ENCODE measurements at places on chromosomes 6 and 20.

DNA sequence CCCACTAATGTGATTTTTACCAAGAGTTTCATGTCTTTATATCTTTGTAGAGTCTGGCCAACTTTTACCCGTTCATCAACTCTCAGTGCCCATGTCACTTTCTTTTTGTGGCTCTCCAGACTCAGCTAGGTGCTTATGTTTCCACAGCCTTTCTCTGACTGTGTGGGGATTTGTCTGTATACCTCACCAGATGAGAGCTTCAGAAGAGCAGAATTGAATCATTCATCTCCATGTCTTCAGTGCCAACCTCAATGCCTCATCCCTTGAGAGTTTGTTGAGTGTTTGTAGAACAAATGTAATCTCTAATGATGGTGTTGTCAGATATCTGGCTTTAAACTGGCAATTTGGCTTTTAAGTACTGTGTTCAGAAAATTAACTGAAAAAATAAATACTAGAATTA, 16.8 kb upstream of the CCN2 start:
- DNase-seq, result no peak

GRCh38 chr6:90691823-90692222, 105.0 kb upstream of the MAP3K7 start:
- no peak for DNase-seq

DNA sequence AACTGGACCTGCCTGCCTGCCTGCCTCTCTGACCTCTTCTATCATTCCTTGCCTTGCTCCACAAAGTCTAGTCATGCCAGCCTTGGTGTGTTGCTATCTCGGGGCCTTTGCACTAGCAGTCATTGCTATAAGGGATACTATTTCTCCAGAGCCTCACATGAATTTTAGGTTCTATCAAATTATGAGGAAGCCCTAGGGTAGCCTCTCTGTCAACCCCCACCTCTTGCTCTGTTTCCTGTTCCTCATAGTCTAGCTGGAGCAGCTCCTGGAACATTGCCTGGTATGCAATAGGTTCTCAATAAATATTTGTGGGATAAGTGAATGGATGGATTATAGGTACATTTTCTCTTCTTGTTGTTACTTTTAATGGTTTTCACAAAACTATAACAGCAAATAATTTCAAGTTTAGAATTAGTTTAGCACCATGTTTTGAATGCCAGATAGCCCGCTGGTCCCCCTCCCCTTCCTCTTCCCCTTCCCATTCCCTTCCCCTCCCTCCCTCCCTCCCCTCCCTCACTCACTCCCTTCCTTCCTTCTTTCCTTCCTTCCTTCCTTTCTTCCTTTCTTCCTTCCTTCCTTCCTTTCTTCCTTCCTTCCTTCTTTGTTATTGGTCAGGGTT, 46.9 kb upstream of the DTNBP1 start:
- no peak for DNase-seq

DNA sequence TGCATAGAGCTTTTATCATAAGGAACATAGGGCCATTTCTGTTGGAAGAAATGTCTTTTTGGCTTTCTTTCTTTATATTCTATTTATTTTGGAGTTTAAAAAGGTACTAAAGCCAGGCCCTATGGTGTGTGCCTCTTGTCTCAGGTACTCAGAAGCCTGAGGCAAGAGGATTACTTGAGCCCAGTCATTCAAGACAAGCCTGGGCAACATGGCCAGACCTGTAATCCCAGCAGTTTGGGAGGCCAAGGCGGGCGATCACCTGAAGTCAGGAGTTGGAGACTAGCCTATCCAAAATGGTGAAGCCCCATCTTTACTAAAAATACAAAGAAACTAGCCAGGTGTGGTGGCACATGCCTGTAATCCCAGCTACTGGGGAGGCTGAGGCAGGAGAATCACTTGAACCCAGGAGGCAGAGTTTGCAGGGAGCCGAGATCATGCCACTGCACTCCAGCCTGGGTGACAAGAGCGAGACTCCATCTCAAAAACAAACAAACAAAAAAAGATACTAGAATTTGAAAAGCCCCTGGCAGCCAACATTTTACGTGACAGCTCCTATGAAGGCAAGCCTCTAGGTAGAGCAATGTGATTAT, 80.0 kb downstream of the CBFA2T2 start:
- no peak for DNase-seq
